NCI-H226 (cell line): ENCODE measurements at places on chromosomes 4 and X.

GRCh38 chrX:107878106-107878505, 52.4 kb downstream of the MID2 start:
- DNase-seq: no peak

- no peak for DNase-seq
These were observed 43.2 kb upstream of the CCDC149 start for GRCh38 chr4:24956091-24956490.

DNA sequence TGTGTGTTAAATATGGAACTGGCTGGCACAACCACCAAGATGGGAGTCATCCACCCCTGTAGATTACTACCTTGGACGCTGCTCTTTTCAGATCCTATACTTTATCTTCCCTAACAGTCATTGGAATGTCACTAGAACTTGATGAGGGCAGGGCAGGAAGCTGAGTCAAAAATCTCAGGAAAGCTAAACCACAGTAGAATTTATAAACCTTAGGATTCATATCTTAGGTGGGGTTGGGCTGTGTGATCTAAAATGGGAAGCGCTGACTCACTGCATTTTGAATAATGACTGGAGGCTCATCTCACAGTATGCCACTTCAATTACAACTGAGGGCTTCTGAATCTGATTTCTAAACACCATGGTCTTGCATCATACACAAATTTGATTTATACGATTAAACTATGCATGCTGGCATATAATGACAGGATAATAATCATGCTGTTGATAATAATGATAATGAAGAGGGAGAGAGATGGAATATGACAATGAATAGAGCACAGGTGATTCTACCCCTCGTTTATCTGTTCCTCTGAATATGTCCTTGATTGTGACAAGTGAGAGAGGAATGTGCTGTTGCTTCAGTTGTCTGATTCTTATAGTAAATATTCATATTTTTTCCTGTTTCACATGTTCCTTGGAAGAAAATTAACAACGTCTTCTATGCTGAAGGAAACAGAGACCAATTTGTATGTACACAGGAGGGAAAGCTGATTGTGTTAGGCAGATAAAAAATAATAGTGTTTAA, 270.3 kb upstream of the HS3ST1 start:
- no peak for DNase-seq

DNA sequence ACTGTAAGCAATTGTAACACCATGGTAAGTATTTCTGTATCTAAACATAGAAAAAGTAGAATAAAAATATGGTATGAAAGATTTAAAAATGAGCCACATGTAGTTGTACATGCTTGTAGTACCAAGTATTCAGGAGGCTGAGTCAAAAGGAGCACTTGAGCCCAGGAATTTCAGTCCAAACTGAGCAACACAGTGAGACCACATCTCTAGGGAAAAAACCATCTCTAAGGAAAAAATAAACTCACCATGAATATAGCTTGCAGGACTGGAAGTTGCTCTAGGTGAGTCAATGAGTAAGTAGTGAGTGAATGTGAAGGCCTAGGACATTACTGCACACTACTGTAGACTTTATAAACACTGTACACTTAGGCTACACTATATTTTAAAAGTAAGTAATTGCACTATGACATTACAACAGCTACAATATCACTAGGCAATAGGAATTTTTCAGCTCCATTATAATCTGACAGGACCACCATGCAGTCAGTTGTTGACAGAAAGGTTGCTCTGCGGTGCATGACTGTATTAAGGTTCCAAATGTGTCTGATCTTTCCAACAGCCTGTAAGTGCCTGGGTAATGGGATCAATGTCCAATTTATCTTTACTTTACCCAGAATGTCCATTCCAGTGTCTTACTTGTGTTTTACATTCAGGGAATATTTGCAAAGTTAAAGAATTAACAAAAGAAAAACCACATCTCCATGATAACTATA, 28.9 kb upstream of the LRBA start:
- DNase-seq: no peak

DNA sequence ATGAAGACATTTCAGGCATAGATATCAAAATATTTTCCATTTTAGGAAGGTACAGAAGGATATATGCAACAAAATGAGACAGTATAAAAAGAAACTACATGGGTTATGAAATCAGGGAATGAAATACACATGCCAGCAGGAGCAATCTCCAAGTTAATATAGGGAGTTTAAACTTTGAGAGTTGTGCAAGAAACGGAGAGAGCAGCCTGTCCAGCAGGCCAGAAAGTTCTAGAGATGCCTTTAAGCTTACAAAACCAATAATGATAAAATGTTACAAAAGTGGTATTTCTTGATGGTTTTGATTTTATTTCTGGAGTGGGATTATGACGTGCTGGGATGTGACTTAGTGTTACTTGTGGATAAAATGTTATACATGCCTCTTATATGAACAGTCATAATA, 2047.9 kb downstream of the ARAP2 start:
- DNase-seq: no peak

GRCh38 chr4:184383497-184384055, 90.8 kb downstream of the IRF2 start:
- peak; percentile 90 for DNase-seq

GRCh38 chr4:40462326-40462725, 127.2 kb downstream of the CHRNA9 start:
- DNase-seq: no peak

DNA sequence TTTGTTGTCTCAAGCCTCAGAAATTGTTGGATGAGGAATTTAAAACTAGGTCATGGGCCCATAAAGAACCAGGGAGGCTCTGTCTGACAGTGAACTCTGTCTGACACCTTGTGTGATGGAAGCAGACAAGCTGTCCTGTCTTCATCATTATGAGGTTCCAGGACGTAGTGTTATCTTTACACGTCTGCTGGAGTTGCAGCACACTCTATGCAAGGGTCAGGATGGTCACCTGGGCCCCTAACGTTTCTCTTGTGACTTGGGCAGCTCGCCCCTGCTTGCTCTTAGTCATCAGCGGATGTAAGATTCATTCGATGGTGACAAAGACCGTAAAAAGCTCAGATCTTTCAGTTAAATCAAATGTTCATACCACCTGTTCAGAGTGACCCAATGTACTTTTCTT, 92.0 kb upstream of the ADGRG2 start:
- no peak for DNase-seq

GRCh38 chr4:77599378-77599777, 6.2 kb upstream of the CXCL13 start:
- DNase-seq: no peak

DNA sequence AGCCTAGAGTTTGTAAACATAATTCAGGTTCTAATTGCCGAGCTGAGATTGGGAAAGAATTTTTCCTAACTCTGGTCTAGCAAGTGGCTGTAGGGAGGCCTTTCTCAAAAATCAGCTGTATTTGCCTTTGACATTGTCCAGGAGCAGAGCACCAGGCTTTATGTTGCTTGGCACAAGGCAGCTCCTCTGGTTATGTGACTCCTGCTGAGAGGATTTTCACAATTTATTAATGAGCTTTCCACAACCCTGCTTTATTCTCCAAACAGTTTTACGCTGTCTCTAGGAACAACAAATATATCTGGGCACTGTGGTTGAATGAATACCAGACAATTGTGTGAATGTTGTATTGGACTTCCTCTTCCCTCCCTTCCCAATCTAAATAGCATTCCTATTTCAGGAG, 14.9 kb downstream of the LSM6 start:
- no peak for DNase-seq

GRCh38 chr4:5045097-5045496, 6.2 kb upstream of the STK32B start:
- no peak for DNase-seq

GRCh38 chrX:35339796-35340195, 397.2 kb downstream of the FAM47B start:
- DNase-seq: no peak

DNA sequence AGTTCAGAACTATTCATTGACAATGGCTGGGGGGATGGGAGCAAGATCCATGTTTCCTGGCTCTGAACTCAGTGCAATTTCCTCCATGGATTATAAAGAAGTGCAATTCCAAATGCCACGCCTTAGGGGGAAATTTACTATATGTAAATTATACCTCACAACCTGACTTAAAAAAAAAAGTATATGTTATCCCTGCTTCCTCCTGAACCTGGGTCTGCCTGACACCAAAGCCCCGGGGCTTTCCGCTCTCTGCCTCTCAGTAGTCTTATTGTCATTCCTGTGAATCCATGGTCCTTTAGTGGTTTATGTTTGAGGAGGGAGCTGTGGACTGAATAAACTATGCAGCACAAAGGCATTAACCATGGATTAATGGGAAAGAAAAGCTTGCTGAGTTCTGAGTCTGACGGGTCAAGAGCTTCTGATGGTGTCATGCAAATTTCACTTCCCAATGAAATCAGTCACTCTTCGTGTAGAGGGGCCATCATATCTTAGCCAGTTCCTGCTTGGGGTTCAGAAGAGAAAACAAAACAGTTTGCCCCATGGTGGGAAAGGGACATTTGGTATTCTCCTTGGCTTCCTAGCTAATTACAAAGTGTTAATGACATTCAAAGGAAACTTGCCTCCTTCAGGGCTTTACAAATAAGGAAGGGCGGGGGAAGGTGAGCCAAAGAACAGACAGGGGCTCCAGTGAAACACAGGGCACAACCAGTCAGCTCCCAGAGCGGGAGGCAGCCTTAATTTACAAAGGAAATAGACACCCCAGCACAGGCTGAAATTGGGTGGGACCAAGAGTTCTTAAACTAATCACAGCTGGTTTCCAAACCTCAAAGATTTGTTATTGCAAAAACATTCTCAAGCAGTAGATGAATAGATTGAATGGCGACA, 14.3 kb downstream of the FAM9C start:
- DNase-seq: no peak

- peak; percentile 87 for DNase-seq
These were observed 217.1 kb upstream of the SMIM31 start for GRCh38 chr4:164536814-164537213.

GRCh38 chrX:150152546-150152945, 210.6 kb upstream of the MAMLD1 start:
- no peak for DNase-seq

DNA sequence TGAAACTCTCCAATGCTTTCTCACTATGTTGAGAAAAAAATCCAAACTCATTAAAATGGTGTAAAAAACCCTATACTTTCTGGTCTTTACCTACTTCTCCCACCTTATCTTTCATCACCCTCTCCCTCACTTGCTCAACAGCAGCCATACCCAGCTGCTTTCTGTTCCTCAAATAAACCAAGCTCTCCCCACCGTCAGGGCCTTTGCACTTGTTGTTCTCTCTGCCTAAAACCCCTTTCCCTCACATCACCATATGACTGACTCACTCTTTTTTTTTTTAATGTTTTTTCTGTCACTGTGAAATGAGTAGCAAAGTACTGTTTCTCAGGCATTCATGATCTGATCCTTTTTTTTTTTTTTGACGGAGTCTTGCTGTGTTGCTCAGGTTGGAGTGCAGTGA, 122.3 kb upstream of the TMEM164 start:
- DNase-seq: no peak

DNA sequence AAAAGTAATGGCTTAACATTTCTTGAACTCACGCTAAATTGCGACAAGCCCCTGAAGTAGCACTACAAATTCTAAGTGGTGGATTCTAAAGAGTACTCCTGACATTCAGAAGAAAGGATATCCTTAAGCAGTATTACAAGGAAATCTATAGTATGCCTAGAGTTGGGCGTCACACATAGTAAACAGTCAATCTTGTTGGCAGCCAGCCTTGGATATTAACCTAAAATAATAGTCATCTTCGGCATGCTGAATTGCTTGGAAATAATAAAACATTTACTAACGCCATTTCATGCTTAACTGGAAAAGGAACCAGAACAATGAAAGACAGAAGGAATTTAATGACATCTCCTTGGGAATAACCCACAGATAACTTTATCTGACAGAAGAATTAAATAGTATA, 18.6 kb downstream of the ATP8A1 start:
- no peak for DNase-seq

- no peak for DNase-seq
These were observed 128.2 kb downstream of the FRYL start for GRCh38 chr4:48651914-48652313.

- no peak for DNase-seq
These were observed 272.3 kb upstream of the DIPK2B start for GRCh38 chrX:45472968-45473367.

DNA sequence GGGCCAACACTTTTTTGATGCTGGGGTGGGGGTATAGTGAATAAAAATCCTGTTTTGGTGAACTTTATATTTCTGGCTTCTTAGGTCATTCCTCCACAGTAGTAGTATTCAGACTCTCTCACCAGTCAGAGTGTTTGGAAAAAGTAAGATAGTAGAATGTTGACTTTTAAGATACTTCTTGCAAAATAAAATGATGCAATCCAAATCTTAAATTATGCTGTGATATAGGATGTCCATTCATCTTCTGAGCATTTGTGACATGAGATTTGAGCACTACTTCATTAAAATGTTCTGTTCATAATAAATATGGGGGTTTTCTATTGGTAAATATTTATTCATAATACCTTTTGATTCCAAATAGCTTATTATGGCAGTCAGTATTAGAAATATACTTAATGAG, 70.1 kb downstream of the BMP2K start:
- no peak for DNase-seq

- DNase-seq: no peak
These were observed 76.2 kb downstream of the C4orf33 start for GRCh38 chr4:129172181-129172580.

DNA sequence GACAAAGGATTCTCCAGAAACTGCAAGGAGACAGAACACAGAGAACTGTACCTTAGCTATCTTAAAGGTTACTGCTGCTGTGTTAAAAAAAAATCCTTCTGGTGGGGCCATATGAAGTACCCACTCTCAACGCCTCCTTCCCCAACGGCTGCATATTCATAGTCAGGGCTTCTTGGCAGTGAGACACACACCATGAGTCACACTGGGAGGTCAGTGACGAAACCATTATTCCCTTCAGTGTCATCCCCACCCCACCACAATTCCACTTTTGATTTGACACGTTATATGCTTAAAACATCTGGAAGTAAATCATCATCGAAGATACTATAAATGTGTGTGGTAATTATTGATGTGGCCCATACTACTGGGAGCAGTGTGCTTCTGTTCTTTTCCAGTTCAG, 271.5 kb downstream of the LDB2 start:
- DNase-seq: peak; percentile 77
